ENCODE measurements at places on chromosomes 5 and 9. TPM values are rescaled to one million over a fixed set of nuclear protein-coding genes. Genes with fewer than 3 reads are reported as not detected.

Gene ADAMTSL2
- total RNA-seq, result not detected

Gene PCDHB6
- 0.29 TPM for total RNA-seq

Gene PLPP7
- not detected for total RNA-seq

Gene SCGB3A2
- not detected for total RNA-seq

Gene CDC25C
- 40.0 TPM for total RNA-seq

Gene THBS4
- total RNA-seq, result 0.42 TPM

Gene RFX3
- total RNA-seq, result 0.28 TPM

Gene KCNV2
- total RNA-seq, result not detected
